ENCODE measurements at places on chromosomes 2 and 18. TPM values are rescaled to one million over a fixed set of nuclear protein-coding genes. Genes with fewer than 3 reads are reported as not detected.
A peak's percentile ranks its signal among the peaks of the same experiment; 100 is the strongest.

DNA sequence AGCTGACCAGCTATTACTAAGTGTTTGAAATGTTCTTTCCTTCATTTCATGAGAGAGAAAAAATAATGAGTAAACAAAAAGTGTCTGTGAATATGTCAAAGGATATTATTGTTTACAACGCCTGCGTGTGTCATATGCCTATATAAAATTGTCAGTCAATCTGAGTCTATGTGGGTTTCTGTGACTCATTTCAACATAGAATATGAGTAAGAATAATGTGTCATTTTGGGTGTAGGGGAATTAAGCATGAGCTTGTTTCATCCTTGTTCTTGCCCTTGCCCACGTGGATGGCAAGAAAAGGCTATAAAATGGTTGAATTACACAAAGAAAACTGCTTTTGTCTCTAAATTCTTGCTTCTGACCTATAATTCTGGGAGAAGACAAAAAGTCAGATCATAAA is 466.0 kb downstream of the PTH2R start:
- DNase-seq: no peak

- peak; percentile 72 for DNase-seq
These were observed 6.5 kb upstream of the MTERF4 start for GRCh38 chr2:241108271-241109209.

DNA sequence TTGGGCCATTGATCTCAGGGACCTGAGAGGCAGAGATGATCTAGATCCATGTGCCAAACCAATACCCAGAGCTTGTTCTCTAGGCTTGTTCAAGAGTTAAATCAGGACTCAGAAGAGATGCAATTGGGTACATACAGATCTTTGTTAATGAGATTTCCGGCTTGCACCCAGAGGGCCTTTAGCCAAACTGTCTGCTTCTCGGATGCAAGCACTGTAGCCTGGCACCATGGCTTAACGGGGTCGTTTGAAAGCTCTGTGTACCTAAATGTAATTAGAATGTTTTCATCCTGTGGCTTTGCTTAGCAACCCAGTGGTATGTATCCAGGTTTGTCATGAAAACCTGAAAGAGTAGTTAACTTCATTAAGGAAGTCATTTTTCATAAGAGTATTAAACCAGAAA is 94.2 kb downstream of the TPGS2 start:
- DNase-seq: no peak

GRCh38 chr18:51867767-51868166 is 472.2 kb upstream of the DCC start:
- DNase-seq: no peak

FIGN gene
- not detected for total RNA-seq

DNA sequence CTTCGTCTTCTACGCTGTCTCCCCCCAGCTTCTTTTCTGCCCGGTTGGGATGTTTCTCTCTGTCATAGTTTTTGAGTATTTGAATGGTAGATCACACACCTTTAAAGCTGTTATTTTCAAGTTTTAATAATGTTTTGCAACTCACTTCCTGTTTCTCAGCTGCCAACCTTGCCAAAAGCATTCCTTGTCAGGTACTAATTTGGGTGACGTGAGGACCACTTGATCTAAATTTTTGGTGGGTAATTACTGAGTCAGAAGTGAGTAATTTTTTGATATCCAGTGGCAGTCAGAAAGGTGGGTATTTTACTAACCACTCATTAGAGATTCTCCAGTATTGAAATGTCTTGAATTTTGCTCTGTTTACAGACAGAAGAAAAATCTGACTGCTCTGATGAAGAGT is 852.4 kb upstream of the FANCL start:
- no peak for DNase-seq

DNA sequence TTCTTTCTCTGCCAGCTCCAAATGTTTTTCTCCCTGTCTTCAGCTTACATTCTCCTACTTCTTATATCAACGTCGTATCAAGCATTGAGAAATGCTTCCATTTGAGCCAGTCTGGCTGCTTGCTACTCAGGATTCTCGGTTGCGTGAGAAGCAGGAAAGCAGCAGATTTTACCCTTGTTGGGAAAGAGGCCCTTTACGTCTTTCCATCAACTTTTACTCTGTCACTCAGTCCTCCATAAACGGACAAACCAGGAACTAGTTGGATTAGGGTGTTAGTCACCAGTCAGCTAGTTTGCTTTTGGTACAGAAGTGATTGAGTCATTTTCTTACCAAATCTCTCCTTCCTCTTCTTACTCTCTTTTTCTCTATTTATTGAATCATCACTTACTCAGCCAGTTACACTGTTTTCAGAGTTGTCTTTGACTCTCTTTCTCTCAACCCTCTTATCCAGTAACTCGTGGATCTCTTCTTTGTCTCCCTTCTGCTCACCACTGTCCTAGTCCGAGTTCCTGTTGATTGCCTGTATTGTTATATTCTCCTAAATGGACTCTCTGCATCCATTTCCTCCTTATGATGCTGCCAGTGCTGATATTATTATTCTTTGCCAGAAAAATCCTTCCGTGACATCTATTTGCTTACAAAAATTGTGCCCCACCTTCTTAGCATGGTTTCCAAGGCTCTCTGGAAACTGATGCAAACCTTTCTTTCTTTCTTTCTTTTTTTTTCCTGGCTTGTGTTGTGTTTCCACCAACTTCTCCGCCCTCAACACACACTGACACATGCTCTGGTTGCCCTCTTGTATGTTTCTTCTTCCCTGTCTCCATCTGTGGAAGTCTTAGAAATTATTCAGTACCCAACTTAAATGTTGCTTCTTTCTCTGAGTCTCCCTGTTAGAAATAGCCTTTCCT is 61.5 kb downstream of the VRK2 start:
- DNase-seq: no peak

DNA sequence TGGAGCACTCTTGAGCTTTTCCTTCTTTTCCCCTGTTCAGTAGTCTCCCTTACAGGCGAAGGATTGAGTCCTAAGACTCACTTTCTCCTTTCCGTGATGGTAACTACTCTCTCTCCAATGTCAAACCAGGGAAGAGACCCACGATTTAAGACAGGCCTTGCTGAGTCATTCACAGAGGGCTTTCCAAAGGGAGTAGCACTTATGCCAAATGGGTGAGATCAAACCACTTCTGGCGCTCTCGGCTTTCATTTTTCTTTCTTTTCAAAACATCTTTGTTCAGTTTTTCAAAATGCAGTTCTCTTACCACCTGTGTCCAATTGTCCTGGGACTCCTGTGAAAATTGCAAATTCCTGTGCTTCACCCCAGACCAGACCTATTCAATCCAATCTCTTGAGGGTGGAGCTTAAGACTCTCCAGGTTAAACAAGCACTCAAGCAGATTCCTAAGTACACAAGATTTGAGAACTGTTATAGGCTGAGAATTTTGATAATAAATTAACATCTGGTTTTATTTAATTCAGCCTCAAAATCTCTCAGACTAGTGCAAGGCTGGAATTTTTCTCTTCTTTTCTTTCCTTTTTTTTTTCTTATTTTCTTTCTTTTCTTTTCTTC is 14.4 kb upstream of the MRPL19 start:
- no peak for DNase-seq

- DNase-seq: no peak
These were observed 708 bp downstream of the AGXT start for GRCh38 chr2:240869109-240869955.

DNA sequence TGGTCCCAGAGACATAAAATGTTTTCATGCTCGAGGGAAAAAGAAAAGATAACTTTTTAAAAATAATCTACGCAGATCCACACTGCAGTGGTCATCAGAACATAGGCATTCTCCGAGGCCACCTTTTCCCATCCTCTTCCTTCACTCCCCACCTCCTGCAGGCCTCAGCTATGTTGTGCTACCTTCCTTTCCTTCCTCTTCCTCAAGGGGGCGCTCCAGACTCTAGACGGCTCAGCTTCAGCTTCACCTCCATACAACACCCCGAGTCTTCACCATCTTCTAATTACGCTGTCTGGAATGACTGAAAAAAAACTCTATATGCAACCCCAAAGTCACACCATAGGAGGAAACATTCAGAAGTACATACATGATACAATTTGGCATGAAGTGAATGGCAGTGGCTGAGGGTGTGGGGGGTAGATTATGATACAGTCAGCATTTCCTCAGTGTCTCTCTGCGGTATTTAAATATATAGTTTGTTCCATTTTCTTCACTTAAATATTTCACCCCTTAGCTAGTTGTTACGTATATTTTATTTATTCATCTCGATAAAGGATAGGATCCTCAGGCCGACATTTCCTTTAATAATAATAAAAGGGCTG is 583.6 kb downstream of the IRS1 start:
- peak; percentile 50 for DNase-seq

GRCh38 chr2:16623031-16623430 is 42.6 kb downstream of the CYRIA start:
- DNase-seq: no peak

DNA sequence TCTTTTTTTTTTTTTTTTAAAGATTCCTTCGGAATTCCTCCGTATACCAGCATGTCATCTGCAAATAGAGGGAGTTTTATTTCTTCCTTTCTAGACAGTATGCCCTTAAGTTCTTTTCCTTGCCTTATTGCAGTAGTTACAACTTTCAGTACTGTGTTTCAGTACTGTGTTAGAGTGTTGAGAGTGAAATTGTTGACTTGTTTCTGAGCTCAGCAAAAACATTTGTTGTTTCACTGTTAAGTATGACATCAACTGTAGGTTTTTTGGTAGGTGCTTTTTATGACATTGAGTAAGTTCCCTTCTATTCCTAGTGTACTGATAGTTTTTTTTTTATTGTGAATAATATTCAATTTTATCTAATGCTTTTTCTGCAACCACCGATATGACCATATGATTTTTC is 43.9 kb downstream of the ACVR2A start:
- no peak for DNase-seq

DNA sequence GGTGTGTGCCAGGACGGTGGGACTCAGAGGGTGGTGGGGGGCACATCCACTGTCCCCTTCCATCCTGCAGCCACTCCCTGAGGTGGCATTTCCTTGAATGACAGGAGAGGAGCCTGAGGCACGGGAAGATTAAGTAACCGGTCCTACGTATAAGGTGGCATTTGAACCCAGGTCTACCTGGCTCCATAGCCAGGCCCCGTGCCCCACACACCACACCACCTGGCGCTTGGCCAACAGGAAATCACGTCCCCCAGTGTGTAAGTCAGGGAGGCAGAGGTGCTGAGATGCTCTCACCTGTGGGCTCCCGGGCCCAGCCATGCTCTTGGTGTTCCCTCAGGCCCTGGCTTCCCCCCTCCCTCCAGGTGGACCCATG is 53.7 kb downstream of the HPCAL1 start:
- no peak for DNase-seq

CYTIP gene
- total RNA-seq: 231 TPM

DNA sequence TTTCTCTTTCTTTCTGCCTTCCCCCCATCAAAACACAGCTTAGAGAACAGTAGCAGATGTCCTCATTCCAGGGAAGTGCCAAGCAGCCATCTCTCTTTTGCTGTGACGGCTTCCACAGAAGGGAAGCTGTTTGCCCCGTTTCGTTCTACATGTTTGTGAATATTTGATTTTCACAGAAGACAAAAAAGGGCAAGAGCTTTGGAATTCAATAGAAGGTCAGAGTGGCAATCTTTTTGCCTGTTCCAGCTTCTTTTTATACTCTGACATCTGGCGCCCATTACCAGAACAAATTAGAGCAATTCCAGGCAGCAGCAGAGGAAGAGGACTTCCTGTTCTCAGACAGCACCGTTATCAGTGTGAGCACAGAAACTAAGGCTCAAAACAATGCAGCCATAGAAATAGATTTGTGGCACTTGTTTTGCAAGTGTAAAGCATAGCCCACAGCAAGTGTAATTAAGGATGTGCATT is 79.0 kb upstream of the CDH19 start:
- no peak for DNase-seq

GRCh38 chr2:118058951-118059350 is 29.3 kb upstream of the INSIG2 start:
- no peak for DNase-seq

- no peak for DNase-seq
These were observed 15.3 kb upstream of the RIT2 start for GRCh38 chr18:43130716-43131260.

GRCh38 chr2:166614503-166614902 is 120.5 kb upstream of the SCN7A start:
- DNase-seq: no peak

DNA sequence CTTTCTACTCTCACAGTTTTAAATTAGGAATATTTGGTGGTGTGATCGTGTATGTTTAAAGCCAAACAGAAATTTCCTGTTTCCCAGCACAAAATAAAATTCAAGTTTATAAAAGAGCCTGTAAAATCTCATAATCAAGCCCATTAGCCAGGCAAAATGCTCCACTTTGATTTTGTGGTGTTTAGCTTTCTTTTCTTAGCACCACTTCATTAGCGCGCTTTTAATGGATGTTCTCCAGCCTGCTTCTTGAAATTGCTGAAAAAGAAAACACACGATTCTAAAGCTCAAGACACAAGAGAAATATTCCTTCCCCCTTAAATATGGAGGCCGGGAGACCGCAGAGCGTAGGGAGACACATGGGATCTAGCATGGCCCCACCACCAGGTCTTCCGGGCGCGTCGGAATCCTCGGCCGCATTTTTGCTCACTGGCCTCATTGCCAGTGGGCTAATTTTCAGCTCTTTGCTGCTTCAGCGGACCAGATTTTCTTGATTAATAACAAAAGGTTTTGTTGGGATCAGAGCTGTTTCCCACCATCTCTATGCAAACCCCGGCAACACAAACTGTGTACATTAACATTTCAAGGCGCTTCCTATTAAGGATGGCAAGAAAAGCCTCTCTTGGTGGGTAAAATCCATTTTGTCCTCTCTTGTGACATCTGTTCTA is 40.4 kb upstream of the ID2 start:
- no peak for DNase-seq

GALNT13 gene
- total RNA-seq: 0.79 TPM

ZNF519 gene
- total RNA-seq: 13.6 TPM

POTEC gene
- total RNA-seq: not detected

DNA sequence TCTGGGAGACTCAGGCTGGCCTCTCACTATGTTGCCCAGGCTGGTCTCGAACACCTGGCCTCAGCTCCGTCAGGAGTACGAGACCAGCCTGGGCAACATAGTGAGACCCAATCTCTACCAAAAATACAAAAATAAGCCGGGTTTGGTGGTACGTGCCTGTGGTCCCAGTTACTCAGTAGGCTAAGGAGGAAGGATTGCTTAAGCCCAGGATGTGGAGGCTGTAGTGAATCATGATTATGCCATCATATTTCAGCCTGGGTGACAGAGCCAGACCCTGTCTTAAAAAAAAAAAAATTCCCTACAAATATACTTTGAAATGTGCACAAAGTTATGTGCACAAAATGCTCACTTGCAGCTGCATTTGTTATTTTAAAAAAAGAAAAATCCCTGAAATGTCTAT is 26.3 kb upstream of the AGAP1 start:
- DNase-seq: no peak

DNA sequence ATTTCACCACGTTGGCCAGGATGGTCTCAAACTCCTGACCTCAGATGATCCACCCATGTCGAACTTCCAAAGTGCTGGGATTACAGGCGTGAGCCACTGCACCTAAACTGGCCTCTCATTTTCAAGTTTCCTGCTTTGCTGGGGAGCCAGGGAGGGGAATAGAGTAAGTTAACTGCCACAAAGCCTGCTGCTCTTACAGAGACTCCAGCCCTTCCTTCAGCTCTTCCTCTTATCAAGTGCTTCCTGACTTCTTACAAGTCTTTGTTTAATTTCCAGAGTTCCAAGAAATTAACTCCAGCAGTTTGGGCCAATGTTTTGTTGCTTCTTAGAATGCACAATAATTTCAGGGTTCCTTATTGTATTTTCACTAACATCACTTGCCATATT is 24.3 kb upstream of the UBE2F start:
- DNase-seq: no peak

GRCh38 chr2:52345676-52346075 is 1313.7 kb upstream of the NRXN1 start:
- no peak for DNase-seq

ANKRD53 gene
- total RNA-seq: 0.20 TPM
